ENCODE measurements at places on chromosomes 1 and 21.

GRCh38 chr1:157348538-157349480, 203.5 kb downstream of the FCRL5 start:
- no peak for DNase-seq

DNA sequence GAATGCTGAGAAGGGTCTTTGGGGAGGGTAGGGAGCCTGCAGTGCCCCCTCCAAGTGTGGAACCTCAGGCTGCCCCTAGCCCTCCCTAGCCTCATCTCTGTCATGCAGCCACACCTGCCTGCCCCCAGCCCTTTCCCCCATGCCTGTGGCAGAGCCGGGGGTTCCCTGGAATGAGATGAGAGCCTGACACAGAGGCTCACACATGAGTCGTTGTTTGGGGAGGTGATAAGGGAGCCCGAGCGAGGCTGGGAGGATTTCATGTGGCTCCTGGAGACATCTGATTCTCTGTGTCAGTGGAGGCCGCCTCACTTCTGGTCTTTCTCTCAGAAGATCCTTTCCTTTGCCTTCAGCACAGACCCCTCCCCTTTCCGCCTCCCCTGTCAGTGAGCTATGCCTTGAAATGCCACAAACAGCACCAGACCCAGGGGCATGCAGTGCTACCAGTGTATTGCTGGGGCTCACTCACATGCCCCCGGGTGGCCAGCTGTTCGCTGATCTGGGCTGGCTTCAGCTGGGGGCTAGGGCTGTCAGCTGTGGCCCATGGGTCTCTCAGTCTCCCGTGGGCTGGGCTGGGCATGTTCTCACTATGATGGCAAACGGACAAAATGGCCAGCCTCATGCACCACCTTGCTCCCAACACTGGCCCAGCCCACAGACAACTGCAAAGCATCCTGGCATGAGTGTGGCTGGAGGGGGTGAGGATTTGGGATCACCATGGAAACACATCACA, 102.6 kb downstream of the AJAP1 start:
- no peak for DNase-seq

DNA sequence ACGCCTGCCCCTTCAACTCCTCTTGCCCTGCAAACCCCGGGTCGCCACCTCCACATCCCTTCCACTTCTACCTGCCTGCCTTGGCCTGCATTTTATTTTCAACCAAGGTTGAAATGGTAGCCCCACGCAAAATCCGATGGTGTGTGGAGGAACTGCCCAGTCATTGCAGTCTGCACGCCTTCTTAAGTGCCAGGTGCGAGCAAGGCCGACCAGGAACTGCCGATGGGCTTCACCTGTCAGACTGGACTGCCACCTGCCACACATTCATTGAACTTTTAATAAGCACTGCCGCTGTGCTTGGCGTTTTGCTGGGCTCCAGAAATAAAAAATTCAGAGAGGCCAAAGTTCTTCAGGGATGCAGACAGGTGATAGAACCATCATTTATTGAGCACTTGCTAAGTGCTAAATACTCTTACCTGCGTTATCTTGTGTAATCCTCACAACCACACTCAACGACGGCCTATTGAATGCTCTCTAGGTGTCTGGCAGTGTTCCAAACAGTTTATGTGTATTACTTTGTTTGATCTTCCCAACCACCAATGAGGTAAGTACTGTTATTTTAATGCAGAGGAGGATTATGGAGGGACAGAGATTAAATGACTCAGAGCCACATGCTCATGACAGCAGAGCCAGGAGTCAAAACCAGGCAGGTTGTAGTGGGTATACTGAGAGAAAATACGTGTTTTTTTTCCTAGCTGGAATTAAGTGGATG, 36.2 kb downstream of the CACHD1 start:
- no peak for DNase-seq

DNA sequence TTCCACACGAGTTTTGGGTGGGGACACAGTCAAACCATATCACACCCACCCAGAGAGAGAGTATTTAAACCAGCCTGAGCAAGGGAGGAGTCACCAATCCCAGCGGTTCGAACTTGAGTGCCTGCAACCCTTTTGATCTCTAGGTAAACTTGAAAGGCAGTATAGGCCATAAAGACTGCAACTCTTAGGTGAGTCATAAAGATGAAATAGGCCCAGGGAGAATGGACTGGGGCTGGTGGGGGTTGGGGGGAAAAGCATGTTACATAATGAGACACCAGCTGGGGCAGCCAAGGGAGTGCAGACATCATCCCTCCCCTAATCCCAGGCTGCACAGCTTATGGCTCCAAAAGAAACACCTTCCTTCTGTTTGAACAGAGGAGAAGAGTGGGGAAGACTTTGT, 99.8 kb upstream of the LHX8 start:
- no peak for DNase-seq

GRCh38 chr1:3881193-3881480, 18.9 kb downstream of the C1orf174 start:
- no peak for DNase-seq

DNA sequence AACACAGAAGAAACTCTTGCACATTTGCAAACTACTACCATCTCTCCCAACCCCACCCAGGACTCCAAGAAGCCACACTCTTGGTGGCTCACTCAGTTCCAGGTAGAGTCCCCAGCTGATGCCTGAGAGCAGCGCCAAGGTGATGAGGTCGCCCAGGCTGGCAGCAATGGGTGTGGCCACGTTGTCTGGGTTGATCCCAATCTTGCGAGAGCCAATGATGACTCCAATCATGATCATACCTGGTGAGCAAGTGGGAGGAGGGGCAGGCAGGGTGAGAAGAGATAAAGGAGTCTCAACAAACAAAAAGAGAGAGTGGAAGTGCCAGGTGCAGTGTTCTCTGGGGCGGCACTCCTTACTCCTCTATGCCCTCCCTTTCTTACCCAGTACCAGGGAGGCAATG, 14.4 kb downstream of the SLC41A1 start:
- DNase-seq = no peak

GRCh38 chr1:233554037-233554436, 59.9 kb upstream of the KCNK1 start:
- DNase-seq = no peak

GRCh38 chr21:32940079-32941014, 85.4 kb upstream of the OLIG2 start:
- peak; percentile 34 for DNase-seq

GRCh38 chr1:154253671-154254070, 18.8 kb upstream of the HAX1 start:
- no peak for DNase-seq

- no peak for DNase-seq
Observed at GRCh38 chr1:157697781-157698569, 2.6 kb downstream of the FCRL3 start.

DNA sequence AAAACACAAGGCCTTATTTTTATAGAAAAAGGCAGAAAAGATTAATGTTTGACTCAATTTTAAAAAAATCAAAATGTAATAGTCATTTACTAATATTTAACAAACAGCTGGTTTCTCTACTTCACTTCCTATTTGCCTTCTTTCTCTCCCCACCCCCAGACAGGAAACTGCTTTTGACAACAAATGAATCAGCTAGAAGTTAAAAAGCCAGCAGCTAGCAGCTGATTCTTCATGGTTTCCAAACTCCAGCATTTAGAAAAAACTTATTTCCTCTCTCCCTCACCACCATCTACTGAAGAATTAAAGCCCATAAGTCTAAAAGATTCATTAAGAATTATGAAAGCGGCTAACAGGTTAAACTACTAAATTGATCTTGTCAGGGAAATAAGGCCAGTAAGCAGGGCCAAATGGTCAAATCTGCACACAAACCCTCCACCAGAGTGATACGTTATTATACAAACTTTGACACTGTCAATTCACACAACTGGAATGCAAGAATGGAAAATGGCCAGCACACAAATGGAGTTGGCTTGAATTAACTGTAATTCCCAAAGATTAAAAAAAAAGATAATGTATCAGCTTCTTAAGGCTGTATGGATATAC, 4.0 kb downstream of the WDR26 start:
- no peak for DNase-seq

DNA sequence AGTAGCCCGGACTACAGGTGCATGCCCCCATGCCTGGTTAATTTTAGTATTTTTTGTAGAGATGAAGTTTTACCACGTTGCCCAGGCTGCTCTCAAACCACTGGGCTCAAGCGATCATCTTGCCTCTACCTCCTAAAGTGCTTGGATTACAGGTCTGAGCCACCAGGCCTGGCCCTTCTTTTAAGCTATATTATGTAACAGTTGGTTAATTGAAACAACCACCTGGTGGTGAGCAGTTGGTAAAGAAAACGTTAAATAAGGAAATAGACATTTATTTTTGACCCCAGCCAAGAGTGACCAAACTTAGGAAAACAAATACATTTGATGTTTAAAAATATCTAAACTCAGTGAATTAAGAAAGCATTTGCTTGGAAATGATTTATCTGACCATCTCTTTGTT, 12.1 kb upstream of the PDC start:
- no peak for DNase-seq

DNA sequence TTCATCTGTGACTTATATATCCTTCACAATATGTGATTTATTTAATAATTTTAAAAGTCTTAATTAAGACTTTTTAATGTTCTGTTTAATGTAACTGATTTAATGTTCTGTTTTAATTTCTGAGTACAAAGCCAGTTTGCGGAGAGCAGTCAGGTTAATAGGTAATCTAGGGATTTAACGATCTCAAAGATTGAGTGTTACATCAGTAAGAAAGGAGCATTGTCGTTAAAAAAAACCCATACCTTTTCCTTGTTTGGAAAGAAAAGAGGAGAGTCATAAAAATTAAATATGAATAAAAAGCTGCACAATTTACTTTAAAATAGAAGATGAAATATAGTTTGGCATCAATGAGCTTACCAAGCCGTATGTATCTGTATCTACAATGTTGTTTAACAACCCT, 621.4 kb downstream of the KIF26B start:
- no peak for DNase-seq

GRCh38 chr1:217052196-217052595, 329.0 kb upstream of the ESRRG start:
- no peak for DNase-seq

DNA sequence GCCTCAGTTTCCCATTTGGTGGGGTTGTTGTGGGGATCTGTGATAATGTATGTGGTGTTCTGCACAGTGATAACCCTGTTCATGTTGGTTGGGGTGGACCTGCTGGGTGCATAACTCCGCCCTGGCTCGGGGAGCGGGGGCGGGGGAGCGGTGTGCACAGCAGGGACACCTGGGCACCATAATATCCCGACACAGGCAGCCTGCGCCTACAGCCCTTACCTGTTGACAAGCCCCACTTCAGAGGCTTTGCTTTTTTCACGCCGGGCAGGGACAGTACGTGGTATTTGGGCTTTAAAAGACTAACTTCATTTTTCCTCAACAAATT, 48.0 kb upstream of the ACOT11 start:
- no peak for DNase-seq

DNA sequence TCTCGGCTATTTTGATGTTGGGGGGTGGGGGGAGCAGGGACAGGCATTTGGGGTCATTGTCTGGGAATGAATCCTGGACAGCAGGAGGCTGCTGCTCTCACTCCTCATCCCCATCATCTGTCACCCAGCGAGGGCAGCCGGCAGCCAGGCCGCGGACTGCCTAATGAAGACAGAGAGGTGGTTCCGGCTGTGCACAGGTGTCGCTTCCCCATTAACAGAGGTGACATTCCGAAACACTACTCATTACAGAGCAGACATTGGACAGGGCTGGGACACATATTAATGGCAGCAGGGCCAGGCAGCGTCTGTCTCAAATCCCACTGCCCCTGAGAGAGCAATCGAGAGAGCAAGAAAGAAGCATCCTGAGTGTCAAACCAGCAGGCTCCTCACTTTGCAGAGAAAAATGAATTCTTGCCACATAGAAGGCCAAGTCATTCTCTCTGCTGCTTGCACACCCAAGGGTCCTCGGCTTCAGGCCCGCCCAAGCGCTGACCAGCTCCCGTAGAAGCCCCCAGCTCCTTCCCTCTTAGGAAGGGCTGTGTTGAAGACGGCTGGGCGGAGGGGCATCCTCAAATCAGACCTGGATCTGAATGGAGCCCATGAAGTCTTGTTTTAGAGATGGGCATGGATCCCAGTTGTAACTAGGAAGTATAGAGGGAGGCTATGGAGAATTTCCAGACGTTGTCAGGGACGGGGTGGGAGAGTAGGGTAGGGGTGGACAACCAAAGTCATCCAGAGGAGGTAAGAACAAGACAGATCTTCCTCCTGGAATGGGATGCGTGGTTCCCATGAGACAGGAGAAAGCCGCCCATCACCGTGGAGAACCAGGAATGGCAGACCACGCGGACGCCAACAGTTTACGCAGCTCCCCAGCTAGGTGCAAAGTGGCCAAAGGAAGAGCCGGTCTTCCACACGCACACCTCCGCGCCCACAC, 8.2 kb upstream of the LEMD1 start:
- no peak for DNase-seq

DNA sequence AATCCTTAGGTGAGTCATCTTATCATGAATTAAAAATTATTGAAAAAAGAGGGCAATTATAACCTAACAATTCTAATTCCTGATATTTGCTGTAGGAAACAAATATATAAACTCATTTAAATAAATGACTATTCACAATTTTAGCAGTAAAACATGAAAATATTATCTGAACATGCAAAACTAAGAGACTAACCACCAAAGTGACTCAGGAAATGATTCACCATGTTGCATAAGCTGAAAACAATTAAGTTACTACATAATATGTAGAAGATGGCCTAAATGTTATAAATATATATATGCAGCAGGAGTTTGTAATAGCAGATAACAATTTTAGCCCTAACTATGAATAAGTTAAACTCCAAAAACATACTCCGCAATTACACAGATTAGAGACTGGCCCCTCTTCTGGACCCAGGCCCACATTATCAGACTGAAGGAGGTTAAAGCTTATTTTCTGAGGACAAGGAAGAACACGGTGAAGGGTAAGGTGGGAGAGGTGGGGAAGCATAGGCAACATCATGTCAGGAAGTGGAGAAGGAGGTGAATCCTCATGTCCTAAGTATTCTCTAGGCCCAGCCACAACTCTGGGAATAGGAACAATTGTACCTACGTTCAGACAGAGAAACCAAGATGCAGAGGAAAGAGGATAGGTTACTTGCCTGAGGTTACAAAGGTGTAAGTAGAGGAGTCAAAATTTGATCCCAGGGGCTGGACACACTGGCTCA, 15.6 kb upstream of the AIM2 start:
- no peak for DNase-seq

DNA sequence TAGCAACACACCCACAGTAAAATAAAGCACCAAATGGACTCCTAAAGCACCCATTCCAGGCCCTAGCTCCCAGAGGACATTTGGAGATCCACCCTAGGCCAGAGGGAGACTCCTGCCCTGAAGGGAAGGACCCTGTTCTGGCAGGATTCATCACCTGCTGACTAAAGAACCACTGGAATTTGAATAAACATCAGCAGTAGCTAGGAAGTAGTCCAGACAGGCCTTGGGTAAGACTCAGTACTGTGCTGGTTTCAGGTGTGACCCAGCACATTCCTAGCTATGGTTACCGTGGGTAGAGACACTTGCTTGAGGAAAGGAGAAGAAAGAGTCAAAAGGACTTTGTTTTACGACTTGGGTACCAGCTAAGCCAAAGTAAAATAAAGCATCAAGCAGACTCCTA, 92.7 kb upstream of the LRRC7 start:
- no peak for DNase-seq

- DNase-seq = no peak
Observed at GRCh38 chr1:109113590-109114341, at the start of gene ELAPOR1. TSS of gene ELAPOR1 (plus strand) at chr1:109114115. CDS start at chr1:109114184, 69 bp downstream.

GRCh38 chr1:40197656-40198055, 36.5 kb downstream of the RLF start:
- DNase-seq = no peak

- DNase-seq = no peak
Observed at GRCh38 chr1:165903672-165904071, 76.3 kb downstream of the UCK2 start.

GRCh38 chr1:41652384-41653265, 168.1 kb upstream of the EDN2 start:
- no peak for DNase-seq

- DNase-seq = peak; percentile 43
Observed at GRCh38 chr1:27026621-27027574, 14.2 kb upstream of the TENT5B start.

All from endothelial cell (in vitro differentiated cells).